NCI-H524 treated with DMSO at 0.1 percent for 48 hours (cell line): ENCODE measurements at places on chromosomes 1 and 21.

GRCh38 chr1:42328916-42329496 lies 6.0 kb downstream of the FOXJ3 start:
- peak; percentile 19 for DNase-seq

DNA sequence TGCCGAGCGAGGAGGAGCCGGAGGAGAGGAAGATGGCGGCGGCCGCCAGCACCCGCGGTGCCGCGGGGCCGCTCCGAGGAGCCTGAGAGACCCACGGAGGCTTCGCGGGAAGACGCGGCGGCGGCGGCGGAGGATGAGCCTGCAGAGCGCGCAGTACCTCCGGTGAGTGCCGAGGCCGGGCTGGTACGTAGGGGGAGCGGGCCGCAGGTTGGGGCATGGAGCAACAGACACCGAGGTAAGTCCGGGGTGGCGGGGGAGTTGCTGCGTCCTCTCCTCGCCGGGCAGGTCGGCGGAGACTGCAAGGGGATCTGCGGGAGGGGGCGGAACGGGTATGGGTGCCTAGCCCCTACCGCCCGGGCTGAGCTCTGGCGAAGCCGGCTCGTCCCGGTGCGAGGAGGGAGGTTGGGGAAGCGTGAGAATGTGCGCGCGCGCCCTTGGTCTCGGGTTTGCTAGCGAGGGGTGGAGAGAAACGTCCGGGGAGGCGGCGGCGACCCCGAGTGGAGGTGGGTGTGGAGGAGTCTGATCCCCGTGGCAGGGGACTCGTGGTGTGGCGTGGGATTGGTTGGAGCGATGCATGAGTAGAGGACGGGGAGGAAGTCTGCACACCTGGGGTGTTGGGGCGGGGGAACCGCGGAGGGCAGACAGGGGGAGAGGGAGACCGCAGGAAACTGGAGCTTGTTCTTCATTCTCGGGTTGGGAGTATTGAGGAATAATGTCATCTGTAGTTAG lies at the start of gene SMG7:
Gene SMG7, plus strand, starts transcription at position 12 of the 729 bp plus-strand sequence. Its CDS starts 122 bp downstream, at position 134.
- DNase-seq = no peak

GRCh38 chr1:182169203-182169602 lies 107.7 kb upstream of the ZNF648 start:
- no peak for DNase-seq

DNA sequence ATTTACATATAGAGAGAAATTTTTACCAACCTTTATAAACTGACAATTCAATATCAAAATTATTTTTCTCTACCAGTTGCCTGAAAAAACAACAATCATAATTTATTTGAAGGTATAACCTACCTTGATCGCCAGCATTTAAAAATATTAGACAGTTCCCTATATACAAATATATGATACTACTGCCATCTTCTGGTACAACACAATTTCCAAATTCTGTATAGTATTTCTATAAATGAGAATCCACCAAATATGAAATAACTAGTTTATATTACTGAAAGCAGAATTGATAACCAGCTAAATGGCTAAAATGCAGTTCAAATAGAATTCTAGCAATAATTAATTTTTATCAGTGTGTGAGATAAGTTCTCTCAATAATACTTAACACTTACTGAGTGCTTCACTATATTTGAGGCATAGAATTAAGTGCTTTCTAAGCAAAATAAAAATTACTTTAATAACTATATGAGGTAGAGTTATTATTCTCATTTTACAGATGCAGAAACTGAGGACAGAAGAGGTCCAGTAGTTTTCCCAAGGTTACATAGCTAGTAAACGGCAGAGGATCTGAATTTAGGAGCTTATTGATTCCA lies 75.6 kb downstream of the PIGK start:
- DNase-seq = no peak

DNA sequence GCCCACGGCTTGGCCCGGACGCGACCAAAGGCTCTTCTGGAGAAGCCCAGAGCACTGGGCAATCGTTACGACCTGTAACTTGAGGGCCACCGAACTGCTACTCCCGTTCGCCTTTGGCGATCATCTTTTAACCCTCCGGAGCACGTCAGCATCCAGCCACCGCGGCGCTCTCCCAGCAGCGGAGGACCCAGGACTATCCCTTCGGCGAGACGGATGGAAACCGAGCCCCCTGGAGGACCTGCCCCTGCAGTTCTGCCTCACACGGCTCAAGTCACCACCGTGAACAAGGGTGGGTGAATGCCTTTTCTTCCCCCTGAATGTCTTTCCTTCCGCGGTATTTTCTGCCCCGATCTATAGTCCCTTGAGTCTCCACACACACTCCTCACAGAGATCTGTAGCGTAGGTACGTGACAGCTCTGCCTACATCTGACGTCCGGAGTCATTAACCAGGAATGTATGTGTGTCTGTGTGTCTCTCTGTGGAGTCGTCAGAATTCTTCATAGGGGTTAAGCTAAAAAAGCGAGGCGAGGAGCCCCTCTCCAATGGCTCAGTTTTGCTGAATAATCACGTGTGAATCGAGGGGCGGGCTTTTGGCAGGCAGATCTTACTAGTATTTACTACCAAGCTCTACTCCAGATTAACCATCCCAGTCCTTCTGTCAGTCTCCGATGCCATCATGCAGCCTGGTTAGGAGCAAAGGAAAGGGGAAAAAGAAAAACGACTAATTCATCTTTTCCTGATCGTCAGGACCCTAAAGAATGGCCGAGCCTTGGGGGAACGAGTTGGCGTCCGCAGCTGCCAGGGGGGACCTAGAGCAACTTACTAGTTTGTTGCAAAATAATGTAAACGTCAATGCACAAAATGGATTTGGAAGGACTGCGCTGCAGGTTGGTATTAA lies at the start of gene CDKN2C:
Gene CDKN2C, plus strand, starts transcription at position 635 of the 898 bp plus-strand sequence. Its CDS starts 124 bp downstream, at position 759.
- DNase-seq = peak; percentile 91

DNA sequence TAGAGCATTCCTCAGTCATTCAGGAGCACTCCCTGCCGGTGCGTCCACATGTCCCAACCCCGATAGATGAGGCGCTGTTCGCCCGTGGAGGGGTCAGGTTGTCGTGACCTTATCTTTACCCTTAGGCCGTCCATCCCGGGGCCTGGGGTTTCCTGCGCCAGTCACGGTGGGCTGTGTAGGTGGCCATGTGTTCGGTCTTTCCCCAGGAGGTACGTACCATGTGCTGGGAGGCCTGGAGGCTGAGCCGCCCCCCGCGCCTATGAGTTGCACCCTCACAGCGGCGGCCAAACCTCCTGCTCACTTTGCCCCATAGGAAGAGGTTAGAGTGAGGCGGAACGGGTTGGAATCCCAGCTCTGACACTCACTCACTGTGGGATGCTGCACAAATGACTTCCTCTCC lies 35.3 kb downstream of the UMODL1 start:
- no peak for DNase-seq

DNA sequence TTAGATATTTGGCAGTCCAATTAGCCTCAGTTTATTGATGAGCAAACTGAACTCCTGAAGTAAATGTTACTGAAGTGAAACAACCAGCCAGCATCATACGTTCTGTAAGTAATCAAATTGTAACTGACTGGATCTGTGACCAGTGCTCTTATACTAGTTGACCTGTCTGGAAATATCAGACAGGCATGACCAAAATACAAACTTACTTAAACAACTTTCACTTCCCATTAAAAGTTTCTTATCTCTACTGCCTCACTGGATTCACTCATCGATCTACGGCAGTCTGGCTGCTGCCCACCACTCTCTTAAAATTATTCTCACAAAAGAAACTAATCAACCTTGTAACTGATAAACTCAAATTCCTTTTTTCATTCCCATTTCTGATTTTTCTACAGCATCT lies 56.4 kb downstream of the WDR3 start:
- DNase-seq = no peak

DNA sequence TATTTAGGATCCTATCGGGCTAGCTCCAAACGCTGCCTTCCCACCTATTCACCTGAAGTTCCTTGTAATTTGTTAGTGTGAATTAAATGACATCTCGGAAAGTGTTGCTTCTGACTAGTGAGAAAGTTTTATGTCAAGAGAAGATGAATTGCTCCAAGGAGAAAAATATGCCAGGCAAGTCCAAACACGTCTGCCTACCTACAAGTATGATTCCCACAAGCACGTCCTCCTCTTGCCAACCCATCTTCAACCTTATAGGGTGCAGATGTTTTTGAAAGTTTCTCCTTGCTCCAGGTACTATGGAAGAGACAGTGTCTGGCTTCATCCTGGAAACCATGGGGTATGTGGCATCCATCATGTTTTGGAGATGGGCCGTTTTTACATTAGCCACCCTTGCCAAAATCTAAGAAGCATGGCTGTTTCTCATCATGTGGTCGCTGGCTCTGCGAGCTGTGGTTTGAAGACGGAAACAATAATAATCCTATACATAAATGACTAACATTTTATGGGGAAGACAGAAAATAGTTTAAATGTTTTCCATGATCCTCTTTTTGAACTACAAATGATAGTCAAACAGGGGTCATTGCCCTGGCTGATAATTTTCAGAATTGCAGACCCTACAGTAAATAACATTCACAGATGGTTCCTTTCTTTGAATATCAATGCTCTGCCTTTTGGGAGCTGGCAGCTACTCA lies 505.8 kb downstream of the SMYD3 start:
- DNase-seq = no peak

DNA sequence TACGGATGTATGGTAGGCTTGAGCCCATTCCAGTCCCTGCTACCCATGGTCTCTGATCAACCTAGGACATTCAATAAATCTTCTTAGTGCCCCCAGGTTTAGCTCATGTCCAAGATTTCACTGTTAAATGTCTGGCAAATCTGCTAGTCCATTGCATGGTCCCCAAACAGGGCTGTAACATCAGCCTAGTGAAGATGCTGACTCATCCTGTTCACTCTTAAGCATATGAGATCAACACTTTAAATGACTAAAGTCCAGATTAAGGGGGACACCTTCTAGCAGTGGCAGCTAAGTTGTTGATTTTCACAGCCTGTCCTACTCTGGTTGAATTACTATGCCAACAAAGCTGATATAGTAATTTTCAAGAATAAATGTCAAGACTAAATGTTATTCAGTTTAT lies 46.5 kb upstream of the NUF2 start:
- DNase-seq = no peak

- peak; percentile 79 for DNase-seq
These were observed 51.5 kb upstream of the CNIH3 start for GRCh38 chr1:224564454-224565084.

GRCh38 chr1:151006327-151007052 lies at the start of gene MINDY1:
TSS of gene MINDY1 (minus strand) at chr1:151006902. CDS start at chr1:151002617, 4,285 bp downstream.
- peak; percentile 28 for DNase-seq

DNA sequence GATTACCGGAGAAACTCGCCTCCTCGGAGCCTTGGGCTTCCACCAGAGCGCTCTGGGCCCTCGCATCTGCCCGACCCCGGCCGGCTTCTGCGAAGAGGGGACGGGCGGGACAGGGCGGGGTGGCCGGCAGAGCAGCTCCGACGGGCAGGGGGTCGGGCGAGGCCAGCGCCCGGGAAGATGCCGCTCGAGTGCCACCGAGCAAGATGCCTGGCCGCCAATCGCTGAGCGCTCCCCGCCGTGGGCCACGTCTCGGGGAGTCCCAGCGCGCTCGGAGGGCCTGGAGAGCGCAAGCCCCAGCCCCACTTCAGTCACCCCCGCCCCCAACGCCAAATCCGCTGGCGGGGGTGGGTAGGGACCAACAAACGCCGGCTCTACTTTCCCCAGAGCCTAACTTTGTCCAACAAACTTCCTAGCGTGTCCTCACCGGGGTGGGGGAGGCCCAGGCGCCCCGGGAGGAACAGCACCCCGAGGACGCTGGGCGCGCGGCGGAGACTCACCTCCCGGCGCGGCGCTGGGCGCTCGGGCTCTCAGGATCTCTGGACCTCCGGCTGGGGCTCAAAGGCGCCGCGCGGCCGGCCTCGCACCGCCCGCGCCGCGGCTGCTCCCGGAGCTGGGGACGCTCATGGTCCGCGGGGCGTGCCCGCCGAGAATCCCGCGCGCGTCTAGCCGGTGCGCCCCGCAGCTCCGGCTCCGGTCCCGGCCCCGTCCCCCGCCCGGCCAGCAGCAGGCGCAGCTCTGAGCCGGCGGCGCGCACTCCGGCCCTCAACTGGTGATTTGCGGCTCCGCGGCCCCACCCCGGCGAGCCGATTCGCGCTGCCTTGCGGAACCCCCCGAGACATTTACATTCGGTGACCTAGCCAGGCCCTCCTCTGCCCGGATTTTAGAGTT lies at the start of gene BCAR3:
Gene BCAR3, minus strand, starts transcription at position 737 of the 888 bp plus-strand sequence. CDS start 6,907 bp downstream, outside the sequence.
- no peak for DNase-seq

DNA sequence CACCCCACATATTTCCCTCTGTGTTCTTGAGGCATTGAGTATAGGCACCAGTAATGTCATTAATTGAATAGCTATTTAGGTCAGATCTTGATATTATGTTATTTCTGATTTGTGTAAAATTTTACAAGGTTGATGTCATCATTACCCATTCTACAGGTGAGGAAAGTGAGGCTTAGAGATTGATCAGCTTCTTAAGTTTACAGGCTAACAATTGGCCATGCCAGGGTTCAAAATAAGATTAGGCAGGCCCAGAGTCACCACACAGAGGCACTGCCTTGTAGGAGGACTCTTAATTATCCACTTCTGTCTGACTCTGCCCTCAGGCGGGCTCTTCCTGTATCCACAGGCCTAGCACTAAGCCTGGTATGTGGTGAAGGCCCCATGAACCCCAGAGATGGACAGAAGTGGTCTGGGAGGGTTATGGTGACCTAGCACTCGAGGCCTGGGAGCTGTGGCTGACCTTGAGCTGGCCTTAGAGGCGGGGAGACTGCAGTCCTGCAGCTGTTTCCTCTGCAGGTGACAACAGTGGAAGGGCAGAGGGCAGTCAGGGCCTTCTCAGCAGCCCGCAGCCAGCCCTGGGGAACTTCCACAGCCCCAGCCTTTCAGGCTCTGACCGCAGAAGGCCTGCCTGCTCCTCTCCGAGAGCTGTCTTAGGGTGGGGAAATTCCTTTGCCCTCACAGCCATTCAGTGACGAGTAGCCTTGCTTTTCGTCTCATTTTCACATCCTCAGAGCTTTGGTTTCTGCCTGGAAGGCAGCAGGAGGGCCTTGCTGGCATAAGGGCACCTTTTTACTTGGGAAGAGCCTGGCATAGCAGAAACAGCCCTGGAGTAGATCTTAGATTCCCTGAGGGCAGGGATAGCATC lies 12.2 kb downstream of the ZDHHC18 start:
- no peak for DNase-seq

DNA sequence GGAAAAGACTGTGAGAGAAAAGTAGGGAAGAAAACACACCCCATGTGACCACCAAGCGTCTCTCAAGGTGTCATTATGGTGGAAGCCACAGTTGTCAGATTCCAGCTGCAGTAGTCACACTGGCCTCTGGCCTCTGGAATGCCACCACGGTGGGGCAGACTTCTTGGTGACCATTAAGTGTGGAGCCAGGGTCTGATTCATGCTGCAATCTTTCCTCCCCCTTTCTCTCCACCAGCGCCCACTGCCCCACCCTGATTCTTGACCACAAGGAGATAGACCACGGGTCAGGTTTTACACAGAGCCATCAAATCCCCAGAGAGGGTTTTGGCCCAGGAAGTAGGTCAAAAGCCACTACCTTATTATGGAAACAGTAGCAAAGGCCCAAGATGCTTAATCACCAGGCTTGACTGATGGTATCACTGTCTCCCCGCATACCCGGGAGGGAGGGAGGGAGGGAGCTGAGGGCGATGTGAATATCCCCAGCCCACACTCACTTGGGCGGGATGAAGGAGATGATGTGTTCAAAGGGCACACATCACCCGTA lies 52.7 kb upstream of the GRHL3 start:
- DNase-seq = no peak

- DNase-seq = no peak
These were observed 73.0 kb upstream of the PTGS2 start for GRCh38 chr1:186753241-186753640.
